ENCODE measurements at places on chromosomes 12 and 14.

GRCh38 chr14:58572473-58572853 is 65.3 kb upstream of the DACT1 start:
- no peak for DNase-seq

GRCh38 chr12:18259906-18260682 is 1.2 kb upstream of the PIK3C2G start:
- DNase-seq = no peak

GRCh38 chr12:26830363-26830762 is 2.6 kb downstream of the ITPR2 start:
- DNase-seq = no peak

DNA sequence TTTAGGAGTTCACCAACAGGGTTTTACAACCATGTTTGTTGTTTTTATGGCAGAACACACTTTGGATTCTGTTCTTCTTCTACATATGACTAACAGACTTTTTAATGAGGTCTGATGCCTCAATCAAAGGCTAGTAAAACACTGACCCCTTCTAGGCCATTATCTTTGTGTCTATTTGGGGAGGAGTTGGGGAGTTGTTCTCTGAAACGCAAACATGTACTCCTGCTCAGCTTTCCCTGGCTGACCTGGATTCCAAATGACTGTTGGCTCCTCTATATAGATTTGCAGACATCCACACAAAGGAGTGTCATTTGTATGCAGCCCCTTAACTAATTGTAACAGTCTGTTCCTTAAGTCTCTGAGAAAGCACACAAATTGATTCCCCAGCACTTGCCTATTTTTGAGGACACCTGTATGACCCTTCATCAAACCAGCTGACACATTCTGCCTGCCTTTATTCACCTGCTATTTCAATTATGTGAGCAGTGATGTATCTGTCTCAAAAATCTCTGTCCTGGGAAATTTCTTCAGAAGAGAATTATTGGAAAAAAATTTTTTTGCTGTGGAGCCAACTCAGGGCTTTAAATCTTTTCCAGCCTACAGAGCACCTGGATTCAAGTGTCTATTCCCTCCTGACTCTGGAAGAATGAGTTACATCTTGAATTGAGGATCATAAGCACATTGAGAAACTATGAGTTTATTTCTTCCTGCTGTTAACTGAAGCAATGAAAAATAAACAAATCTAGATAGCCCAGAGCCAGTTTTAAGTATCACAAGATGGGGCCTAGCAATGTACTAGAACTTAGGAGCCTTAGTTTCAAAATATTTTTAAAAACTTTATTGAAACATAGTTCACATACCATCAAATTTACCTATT is 417.2 kb downstream of the RAD51B start:
- no peak for DNase-seq

DNA sequence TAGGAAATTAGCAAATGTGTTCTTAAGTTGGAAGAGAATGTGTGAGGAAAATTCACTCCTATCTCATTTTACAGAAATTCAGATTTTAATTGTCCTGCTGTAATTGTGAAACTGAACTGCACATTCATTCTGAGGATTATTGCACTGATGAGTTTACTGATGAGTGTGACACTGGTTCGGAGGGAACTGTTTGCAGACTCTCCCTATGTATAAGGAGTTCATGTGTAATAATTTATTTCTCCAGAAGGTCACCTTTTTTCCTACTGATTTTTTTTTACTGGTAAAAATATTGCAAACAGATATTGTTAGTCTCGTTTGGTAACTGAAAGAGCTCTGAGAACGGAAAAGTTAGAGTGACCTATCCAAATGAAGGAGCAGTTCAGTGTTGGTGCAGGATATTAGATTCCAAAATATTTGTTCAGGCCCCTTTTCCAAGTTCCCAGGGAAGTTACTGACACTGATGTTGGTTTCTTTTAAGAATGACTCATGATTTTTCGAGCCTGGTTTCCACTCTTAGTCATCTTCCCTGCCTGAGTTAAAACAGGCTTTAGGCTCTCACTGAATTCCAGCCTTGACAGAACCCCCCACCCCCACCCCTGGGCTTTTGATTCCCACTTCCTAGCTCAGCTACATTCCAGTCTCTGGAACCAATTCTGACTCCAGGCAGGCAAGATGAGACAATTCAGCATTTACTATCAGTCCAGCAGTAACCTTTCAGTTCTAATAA is 18.4 kb downstream of the ANO6 start:
- peak; percentile 98 for DNase-seq

DNA sequence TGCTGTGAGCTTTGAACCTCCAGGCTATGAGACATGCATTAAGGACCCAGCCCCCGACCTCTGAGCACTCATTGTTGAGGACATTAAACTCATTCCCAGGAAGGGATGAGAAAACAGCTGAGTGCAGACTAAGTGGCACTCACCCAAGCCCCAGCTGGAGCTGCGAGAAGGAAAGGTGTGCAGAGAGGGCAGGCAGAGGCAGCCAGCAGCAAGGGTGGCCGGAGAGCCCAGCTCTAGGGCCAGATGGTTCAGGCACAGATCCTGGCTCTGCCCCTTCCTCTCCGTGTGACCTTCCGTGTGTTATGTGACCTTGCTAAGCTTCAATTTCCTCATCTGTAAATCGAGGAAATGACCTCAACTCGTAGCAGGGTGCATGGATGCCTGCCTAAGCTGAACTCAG is 3.7 kb downstream of the TSPAN11 start:
- no peak for DNase-seq

GRCh38 chr12:685388-685787 is 22.1 kb upstream of the NINJ2 start:
- peak; percentile 81 for DNase-seq

- peak; percentile 23 for DNase-seq
Observed at GRCh38 chr12:42021469-42021868, 123.2 kb downstream of the GXYLT1 start.

GRCh38 chr14:87883750-87884149 is 109.2 kb downstream of the GALC start:
- DNase-seq = no peak

DNA sequence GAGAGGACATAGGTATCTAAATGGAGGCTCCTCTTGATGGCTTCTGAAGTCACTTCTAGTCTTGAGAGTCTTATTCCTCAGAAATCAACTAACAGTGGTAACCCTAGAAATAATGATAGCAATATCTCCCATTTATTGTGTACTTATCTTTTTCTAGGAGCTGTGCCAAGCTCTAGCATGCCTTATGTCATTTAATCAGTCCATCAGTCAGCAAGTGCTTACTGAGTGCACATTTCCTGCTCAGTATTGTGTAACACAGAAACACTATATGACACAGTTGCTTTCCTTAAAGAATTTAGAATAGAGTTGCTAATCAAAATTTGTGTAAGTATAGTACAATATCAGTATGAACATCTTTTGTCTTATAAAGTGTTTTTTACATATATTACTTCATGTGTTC is 36.6 kb downstream of the KRT76 start:
- DNase-seq = peak; percentile 88

- peak; percentile 98 for DNase-seq
Observed at GRCh38 chr14:100747021-100747586, 20.4 kb downstream of the DLK1 start.

- no peak for DNase-seq
Observed at GRCh38 chr12:6817662-6818157, 3.9 kb upstream of the GPR162 start.

GRCh38 chr14:71834284-71835204 is 97.7 kb upstream of the RGS6 start:
- no peak for DNase-seq

DNA sequence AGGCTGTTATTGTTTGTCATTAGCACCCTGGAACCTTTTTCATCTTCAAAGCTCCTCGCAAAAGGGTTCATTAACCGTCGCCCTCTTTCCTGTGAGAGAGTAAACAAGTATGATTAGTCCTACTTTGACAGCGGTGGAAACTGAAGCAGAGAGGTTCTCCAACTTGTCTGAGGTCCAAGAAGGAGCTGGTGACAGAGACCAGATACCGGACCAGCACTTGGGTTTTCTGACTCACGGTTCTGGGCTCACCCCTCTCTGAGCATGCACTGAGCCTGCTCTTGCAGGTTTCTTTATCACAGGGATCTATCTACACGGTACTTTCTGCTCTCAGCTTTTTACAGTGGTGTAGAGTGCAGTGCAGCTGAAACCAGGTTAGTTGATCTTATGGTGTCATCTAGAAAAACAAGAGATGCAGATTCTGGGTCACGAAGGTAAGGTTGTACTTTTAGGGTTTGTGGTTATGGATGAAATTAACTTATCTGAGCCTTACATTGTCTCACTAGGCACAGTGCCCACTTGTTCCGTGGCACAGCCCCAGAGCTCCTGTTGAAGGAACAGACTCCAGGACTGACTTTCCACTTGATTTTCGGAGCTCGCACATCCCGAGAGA is 62.1 kb downstream of the PPP2R5C start:
- no peak for DNase-seq

- no peak for DNase-seq
Observed at GRCh38 chr14:86521031-86521730, 991.2 kb downstream of the FLRT2 start.

DNA sequence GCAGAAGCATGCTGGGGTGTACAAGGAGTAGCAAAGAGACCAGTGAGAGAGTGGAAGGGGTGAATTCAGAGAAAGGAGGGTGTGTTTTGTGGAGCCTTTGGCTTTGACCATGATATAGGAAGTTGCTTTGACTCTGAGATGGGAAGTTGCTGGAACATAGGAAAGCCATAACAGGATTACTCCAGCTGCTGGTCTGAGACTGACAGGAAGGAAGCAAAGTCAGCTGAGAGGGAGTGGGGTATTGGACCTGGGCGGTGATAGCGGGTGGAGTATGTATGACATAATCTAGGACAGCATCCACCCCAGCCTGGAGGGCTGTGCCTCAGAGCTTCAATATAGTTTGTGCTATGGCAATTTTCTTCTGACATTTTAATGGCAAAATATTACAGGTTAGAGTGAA is 324.4 kb downstream of the PDZRN4 start:
- peak; percentile 5 for DNase-seq

- no peak for DNase-seq
Observed at GRCh38 chr12:21505888-21506287, 4.3 kb downstream of the GOLT1B start.

DNA sequence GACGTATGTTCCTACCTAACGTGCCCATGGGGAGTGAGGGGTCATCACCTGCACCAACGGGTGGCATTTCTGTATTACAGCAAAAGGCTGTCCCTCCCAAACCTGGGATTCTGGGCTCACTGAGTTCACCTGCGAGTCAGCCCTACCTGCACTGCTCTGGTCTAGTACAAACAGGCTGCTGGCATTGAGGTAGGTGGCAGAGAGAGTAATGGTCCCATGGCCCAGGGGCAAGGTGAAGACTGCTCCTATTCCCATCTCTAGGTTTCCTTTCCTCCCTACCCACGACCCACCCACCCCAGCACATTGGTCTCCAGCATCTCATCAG is 421 bp downstream of the SUOX start:
- peak; percentile 17 for DNase-seq

- no peak for DNase-seq
Observed at GRCh38 chr14:49851813-49852212, 775 bp downstream of the NEMF start.

GRCh38 chr14:73771848-73772638 is 57.9 kb upstream of the PNMA1 start:
- DNase-seq = peak; percentile 89

- DNase-seq = no peak
Observed at GRCh38 chr14:55241673-55242072, 29.5 kb upstream of the FBXO34 start.
